ENCODE measurements at places on chromosomes 5 and 9.

DNA sequence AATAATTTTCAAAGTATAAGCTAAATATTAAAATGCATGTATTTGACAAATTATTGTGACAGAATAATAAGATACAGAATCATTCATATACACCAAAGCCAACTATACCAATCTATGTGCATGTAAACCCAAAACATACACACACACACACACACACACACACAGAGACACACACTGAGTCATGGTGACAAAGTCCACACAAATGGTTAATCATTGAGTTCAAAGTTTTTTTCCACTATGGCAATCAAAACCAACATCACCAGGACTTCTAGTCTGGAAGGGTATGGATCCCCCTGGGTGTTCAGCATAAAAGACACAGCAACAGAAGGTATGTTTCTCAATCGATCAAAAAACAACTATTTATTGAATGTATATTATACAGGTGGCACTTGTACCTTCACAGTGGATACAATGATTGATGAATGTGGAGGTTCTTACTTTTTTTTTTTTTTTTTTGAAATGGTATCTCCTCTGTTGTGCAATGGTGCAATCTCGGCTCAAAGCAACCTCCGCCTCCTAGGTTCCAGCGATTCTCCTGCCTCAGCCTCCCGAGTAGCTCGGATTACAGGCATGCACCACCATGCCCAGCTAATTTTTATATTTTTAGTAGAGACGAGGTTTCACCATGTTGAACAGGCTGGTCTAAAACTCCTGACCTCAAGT, 137.0 kb downstream of the PDE4D start:
- DNase-seq, result no peak

GRCh38 chr5:176517053-176517661, 20.0 kb downstream of the RNF44 start:
- DNase-seq, result no peak

DNA sequence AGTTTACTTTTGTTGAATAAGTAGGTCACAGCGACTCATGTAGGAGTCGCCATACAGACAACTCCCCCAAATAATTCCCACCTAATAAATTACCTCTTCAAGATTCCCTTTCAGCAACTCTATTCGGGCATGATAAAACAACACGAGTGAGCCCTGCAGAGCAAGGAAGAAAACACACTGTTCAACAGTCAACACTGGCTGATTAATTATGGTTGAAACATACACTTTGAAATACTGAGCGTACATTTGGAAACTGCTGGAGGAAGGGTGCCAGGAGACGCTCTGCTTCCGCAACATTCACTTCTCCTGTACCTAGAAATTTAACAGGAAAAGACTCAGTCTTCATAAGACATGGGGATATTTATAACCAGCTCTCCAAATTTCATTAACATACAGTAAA, 117.5 kb downstream of the TTC39B start:
- DNase-seq, result no peak

DNA sequence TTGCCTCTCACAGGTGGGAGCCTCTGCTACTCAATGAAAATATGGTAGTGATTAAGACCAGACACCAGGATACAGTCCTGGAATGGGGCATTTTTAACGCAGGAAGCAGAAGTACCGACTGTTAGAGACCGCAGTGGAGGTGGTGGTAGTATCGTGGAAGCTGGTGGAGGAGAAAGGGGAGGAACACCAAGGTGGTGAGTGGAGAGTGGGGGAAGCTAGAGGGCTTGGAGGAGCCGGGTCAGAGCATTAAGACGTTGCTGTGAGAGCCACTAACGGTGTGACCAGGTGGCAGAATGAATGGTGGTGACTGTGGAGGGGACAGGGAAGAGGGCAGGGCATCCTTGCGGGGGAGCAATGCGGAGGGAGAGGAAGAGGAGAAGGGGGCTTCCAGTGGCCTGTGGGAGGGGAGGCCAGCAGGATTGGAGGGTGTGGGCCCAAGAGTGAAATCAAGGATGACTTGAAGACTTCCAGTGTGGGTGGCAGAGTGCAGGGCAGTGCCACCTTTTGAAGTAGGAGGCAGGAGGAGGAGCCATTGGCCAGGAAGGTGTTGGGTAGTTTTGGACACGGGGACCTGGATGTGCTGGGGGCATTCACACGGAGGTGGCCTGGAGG, 1.6 kb upstream of the UBAC1 start:
- DNase-seq, result no peak

DNA sequence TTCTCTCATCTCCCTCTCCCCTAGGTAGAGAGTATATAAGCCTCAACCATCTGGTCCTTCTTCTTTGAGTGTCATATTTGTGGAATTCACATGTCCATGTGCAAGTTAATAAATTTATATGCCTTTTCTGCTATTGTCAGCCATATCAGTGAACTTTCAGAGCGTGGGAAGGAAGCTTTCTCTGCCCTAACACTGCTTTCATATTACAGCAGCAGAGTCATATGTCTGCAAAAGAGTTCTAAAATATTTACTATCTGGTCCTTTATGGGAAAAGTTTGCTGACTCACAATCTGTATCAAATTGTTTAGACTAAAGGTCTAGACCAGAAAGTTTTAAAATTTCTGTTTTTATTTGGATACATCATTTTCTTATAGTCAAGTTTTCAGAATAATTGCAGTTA, 669.0 kb downstream of the LRRC70 start:
- DNase-seq, result no peak

GRCh38 chr5:95172659-95173058, 112.2 kb downstream of the MCTP1 start:
- DNase-seq, result no peak

DNA sequence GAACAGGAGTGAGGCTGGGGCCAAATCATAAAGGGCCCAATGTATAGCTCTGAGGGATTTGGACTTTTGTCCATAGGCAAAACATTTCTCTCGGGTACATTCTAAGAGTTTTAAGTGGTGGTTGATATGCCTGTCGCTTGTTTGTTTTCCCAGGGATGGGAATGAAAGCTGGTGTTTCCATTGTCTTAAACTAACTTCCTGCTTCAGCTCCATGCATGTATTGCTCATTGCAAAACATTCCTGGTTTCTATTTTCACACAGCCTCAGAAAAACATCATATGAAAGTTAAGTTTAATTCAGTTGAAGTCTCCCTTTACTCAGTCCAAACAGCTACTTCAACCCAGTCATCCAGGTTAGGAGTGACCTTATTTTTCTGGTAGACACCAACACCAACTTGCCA, 235.0 kb downstream of the ACTL7B start:
- DNase-seq, result no peak

DNA sequence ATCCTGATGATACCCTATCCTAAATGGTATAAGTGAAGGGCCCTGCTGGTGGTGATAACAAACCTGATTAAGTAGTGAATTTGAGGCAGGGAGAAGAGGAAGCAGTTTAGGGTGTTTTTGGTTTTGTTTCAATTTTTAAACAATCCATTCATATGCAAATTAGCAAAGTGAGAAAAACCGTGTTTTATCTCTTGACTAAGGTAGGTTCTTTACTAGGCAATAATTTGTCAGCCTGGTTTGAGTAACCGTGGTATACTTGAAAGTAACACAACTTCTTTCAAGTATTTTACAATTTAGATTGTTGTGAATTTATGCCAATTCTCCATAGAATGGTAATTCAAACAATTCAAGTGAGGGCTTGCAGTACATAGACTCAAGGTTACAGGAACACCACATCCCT, 177.8 kb upstream of the CD180 start:
- no peak for DNase-seq

GRCh38 chr9:111179577-111179976, 141.3 kb upstream of the LPAR1 start:
- no peak for DNase-seq

- no peak for DNase-seq
These were observed 123.9 kb downstream of the SLIT3 start for GRCh38 chr5:169176709-169177694.

GRCh38 chr9:98989036-98990000, 45.6 kb downstream of the COL15A1 start:
- DNase-seq, result no peak

DNA sequence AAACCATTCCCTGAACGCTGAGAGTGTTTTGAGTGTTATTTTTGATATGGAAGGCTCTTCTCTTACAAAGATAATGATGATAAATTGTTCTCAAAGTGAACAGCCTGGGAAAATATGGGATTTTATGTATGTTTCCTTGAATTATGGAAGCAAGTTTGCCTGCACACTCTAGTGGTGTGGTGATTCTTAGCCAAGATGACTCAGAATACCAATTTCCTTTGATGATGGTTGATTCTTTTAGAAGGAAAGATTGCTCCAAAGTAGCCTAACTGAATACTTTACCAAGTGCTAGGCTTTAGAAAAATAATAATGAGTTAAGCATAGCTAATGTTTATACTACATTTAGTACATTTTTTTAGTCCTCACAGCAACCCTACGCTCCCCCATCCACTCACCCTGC, 243.4 kb downstream of the EBF1 start:
- DNase-seq, result no peak

- DNase-seq, result no peak
These were observed 14.2 kb upstream of the AGGF1 start for GRCh38 chr5:77015938-77016569.

DNA sequence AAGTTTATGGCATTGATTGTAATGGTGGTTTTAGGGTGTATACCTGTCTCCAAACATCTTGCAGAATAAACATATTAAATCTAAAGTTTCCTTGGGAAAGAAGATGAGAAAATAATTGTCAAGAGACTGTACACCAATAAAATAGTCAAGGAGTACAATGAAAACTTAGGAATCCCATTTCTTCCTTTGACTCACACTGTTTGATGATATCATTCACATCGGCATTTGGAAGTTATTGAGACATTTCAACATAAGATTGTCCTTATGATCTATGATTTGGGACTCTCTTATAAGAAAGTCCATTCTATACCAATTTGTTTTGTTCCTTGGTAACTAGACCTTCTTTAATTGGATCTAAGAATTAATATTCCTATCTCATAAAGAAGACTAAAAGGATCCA, 482.7 kb downstream of the RAB3C start:
- no peak for DNase-seq

- no peak for DNase-seq
These were observed 13.5 kb downstream of the ZNF346 start for GRCh38 chr5:177035976-177036375.

DNA sequence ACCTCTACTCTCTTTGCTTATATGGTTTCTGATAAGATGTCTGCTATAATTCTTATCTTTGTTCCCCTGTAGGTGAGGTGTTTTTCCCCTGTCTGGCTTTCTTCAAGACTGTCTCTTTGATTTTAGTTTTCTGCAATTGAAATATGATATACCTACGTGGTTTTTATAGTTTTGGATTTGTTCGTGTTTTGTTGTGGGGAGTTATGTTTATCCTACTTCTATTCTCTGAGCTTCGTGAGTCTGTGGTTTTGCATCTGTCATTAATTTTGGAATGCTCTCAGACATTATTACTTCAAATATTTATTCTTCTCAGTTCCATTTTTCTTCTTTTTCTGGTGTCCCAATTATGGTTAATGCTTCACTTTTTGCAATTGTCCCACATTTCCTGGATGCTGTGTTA, 521.3 kb downstream of the KCTD16 start:
- no peak for DNase-seq

GRCh38 chr5:108036482-108036881, 345.4 kb downstream of the FBXL17 start:
- no peak for DNase-seq

DNA sequence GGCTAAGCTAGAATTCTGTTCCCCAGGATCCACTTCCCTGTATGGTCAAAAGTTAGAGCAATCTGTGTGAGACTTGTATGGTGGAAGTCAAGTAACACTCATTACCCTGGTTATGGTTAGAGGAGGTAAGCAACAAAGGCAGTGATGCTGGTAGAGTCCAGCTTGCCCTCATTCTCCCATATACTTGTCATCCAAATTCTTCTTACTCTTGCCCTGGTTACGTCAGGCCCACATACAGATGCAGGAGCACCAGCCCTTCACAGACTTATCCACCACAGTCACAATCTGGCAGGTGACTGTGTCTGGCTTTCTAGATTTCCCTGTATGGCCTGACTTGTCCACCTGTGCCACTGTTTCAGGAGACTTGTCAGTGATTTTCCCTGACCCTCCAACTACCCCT, 35.4 kb downstream of the PGGT1B start:
- DNase-seq, result no peak

- DNase-seq, result no peak
These were observed 205.1 kb downstream of the ADAMTSL1 start for GRCh38 chr9:18678821-18679590.

GRCh38 chr9:110217656-110218099, 9.7 kb upstream of the C9orf152 start:
- no peak for DNase-seq

DNA sequence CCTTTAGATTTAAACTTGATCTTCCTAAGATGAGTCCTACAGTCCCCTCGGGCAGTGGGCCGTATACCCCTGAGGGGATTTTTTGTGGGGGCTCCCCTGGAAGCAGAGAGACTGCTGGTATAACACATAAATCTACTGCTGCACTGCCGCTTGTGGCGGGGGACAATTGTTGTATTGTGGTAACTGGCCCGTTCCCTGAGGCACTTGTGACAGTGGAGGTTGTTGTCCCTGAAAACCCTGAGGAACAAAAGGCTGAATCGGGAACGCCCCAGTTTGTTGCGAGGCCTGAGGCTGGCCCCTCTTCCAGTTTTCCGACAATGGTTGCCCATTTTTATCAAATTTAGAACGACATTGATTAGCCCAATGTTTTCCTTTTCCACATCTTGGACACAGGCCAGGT, 4.7 kb upstream of the TMEM141 start:
- DNase-seq, result no peak

DNA sequence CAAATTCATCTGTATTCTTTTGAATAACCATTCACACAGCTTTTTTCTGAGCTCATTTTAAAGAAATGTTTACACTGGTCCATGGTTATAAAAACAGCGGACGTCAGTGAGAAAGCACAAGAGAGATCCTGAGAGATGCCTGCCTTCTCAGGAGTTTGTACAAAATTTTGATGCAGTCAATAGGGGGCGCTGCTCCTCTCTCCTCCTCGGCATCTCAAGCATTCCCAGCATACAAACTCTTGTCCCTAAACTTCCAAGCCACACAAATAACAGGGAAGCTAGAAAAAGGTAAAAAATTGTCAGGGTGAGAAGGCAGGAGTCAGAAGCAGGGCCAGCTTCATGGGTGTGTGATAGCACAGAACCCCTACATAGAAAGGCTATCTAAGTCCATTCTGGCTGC, 11.2 kb upstream of the CCDC152 start:
- no peak for DNase-seq

GRCh38 chr9:20524776-20525175, 97.5 kb downstream of the MLLT3 start:
- DNase-seq, result no peak

GRCh38 chr5:136646915-136647314, 281.6 kb upstream of the TRPC7 start:
- no peak for DNase-seq

DNA sequence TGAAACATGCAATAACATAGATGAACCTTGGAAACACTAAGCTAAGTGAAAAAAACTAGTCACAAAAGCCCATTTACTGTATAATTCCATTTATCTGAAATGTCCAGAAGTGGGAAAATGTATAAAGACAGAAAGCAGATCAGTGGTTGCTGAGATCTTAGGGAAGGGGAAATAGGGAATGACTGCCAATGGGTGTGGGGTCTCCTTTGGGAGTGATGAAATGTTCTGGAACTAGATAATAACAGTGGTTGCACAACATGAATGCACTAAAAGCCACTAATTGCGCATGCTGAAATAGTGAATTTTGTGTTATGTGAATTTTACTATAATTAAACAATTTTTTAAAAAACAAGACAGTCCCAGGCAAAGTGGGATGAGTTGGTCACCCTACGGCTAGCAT, 472.8 kb downstream of the CCDC171 start:
- no peak for DNase-seq

Measured in activated naive CD8-positive, alpha-beta T cell treated with anti-CD3 and anti-CD28 coated beads, Interleukin-2, amount 50 U/mL, for 16 hours (primary cell).